ENCODE measurements at places on chromosomes 7 and 10.

DNA sequence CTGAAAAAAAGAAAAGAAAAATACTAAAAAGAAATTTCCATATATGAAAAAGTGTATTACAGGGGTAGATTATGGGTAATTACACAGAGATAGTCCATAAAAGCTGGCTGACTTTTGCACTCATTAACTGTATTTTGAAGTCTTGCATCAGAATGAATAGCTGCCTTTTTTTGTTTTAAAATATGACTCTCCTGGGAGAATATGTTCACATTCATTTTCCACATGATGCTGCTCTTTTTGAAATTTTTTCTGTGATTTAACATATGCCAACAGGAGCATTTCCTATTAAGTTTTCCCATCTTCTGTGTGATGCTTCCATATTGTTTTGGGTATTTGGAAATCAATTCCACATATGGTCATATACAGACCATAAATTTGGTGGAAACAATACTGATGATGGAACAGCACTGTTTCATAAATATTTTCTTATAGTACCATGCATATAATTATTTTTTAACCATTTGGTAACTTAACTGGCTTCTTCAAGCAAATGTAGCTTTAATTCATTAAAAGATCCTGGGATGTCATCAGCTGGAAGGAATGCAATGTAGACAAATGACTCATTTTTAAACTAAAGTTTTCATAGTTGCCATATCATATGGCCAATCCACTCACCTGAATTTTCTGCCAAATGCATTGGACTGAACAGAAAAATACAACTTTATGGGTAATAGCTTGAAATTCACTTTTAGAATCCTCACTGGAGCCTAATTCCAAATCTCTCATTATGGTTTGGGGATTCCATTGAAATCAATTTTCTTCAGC lies 313.9 kb upstream of the GLI3 start:
- no peak for DNase-seq

DNA sequence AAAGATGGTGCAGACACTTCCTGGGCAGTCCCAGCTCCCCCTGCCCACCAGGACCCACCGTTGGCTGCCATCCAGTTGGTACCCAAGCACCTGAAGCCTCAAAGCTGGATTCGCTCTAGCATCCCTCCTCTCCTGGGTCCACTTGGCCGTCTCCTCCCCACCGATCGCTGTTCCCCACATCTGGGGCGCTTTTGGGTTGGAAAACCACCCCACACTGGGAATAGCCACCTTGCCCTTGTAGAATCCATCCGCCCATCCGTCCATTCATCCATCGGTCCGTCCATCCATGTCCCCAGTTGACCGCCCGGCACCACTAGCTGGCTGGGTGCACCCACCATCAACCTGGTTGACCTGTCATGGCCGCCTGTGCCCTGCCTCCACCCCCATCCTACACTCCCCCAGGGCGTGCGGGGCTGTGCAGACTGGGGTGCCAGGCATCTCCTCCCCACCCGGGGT lies 14.5 kb upstream of the LIMK1 start:
- no peak for DNase-seq

DNA sequence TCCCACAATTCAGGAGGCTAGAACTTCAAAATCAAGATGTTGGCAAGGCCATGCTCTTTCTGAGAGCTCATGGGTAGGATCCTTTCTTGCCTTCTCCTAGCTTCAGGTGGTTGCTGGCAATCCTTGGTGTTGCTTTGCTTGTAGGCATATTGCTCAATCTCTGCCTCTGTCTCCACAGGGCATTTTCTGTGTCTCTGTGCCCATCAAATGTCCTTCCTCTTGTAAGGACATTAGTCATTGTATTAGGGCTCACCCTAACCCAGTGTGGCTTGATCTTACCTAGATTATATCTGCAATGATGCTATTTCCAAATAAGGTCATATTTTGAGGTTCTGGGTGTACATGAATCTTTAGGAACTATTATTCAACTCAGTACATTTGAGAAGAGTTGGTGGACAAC lies 20.1 kb downstream of the BET1 start:
- no peak for DNase-seq

DNA sequence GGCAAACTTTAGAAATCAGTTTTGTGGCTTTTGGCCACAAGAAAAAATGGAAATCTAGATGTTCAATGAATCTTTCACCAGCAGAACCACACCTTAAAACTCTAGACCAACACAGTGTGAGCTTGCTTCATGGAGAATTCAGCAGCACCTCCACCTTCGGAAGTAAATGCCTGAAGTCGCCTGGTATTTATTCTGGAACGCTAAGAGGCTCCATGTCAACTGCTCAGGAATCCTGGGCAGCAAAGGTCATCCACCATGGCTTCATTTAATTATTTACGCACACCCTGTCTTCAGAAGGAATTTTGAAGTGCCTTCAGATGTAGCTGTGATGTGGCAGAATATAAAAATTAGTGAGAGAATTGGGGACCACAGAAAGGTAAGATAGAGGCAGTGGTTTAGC lies 167.7 kb downstream of the GFRA1 start:
- no peak for DNase-seq

DNA sequence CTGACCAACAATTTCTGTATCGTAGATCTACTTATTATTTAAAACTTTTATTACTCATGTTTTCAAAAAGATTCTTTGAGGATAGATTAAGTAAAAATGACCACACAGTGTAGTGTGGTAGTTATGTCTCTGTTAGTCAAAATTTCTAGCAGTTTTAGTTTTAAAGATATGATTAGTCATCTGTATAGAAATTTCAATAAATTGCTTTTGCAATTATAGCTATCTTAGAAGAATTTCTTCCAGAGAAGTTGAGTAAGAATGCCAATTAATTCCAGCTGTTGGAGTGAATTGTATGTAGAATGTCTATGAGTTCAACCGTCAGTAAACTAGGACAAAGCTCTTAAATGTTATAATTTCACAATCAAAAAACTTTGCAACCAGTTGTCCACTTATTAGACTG lies 229.7 kb downstream of the CDK14 start:
- no peak for DNase-seq

- no peak for DNase-seq
These were observed 260.8 kb downstream of the FGFR2 start for GRCh38 chr10:121337427-121337826.

DNA sequence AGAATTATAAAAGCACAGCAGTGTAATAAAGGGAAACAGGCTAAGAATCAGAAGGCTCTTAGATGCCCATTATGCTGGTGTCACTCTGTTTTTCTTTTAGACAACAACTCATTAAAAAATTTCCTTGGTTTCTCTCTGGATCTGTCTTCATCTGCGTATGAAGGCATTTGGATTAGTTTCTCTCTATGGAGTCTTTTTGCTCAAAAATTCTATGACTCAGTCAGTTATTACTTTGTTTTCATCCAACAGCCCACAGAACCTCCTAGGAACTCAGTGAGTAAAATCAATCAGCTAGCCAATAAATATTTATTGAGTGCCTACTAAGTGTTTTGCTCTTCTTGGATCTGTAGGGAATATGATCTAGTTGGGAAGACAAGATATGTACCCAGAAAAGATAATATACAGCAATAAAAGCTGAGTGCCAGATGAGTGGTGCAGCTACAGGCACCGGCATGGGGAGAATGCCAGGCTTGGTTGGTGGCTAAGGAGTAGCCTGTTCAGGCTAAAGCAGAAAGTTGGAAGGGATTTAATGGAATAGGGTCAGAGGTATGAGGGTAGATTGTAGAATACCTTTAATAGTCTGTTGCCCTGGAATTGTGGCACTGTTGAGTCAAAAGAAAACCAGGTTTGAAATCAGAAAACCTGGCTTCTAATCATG lies 156.2 kb downstream of the LRRC4 start:
- no peak for DNase-seq

- DNase-seq = no peak
These were observed 425.0 kb upstream of the ETV1 start for GRCh38 chr7:14414274-14414986.

DNA sequence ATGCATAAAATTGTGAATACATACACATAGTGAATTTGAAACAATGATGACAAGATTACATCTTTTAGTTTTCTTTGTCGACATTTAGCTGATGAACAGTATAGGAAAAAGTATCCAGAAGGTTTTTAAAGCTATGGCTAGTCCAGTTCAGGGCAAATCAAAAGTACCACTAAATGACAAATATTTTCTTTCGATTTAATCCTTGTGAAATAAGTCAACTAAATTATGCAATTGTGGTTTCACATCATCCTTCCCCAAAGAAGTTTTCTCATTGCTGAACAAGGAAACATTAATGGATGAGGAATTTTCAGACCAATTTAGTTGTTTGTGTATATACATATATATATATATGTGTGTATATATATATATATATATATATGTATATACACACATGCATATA lies 774.0 kb downstream of the DNAJB9 start:
- no peak for DNase-seq
